ENCODE measurements at places on chromosomes 4 and X.

- DNase-seq = no peak
Observed at GRCh38 chrX:48684134-48684533, 535 bp downstream of the WAS start.

- DNase-seq = peak; percentile 48
Observed at GRCh38 chr4:17448689-17449088, 63.2 kb downstream of the QDPR start.

- DNase-seq = no peak
Observed at GRCh38 chr4:139987502-139987850, 166.5 kb downstream of the MAML3 start.

GRCh38 chrX:25383196-25383595, 367.4 kb upstream of the ARX start:
- DNase-seq = no peak

DNA sequence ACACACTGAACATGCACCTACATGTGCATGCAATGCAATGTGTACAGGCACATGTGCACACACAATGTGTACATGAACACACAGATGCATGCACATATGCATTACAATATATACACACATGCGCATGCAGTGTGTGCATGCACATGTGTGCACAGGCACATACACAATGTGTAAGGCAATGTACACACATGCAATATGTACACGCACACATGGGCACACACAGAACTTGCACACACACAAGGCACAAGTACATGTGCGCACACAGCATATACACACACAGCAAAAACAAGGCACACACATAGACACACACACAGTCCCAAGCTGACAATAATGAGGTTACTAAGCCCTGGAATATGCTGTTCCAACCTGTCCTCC, 76.3 kb downstream of the EVC2 start:
- DNase-seq = no peak

DNA sequence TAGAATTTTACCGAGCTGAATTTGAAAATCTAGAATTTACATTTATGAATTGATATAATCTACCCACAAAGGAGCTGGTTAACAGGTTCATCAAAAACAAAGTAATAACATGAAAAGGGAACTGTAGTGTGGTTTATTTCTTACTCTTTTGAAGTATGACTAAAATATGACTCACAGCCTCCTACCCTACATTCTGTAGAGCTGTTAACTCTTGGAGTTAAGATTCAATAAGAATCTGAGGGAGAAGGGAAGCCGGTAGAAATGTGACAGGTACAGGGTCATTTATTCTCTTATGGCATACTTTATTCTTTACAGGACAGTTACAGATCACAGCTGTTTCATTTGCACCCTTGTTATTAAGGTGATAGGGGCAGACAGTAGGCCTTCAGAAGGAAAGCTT, 132.2 kb upstream of the FAM47B start:
- peak; percentile 14 for DNase-seq

DNA sequence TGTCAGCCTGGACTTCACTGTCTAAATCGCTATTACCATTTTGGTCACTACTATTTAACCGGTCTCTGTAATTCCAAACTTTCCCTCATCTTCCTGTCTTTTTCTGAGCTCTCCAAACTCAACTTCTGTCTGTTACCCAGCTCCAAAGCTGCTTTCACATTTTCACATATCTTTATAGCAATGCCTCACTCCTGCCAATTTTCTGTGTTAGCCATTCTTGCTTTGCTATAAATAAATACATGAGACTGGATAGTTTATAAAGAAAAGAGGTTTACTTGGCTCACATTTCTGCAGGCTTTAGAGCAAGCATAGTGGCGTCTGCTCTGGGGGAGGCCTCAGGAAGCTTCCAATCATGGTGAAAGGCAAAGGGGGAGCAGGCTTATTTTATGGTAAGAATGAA, 368.3 kb upstream of the GNPDA2 start:
- DNase-seq = no peak

Measured in AG10803 (cell line).